ENCODE measurements at places on chromosomes 4 and X.

DNA sequence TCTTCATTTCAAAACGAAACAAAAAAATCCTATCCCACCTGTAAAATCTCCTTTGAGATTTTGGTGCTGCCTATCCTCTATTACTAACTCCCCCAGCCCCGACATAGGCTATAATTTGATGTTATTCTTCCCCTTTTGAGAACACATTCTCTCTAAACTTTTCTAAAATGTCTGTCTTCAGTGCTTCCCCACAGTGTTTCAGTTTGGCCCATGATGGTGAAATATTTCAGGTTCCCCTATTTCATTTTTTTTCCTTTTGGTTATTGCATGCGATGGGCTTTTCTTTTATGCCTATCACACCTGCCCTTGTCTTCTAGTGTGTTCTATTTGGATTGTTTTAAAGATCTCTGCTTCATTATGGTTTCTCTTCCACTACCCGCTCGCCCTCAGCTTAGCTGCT is 14.7 kb downstream of the BCORL1 start:
- DNase-seq: no peak

DNA sequence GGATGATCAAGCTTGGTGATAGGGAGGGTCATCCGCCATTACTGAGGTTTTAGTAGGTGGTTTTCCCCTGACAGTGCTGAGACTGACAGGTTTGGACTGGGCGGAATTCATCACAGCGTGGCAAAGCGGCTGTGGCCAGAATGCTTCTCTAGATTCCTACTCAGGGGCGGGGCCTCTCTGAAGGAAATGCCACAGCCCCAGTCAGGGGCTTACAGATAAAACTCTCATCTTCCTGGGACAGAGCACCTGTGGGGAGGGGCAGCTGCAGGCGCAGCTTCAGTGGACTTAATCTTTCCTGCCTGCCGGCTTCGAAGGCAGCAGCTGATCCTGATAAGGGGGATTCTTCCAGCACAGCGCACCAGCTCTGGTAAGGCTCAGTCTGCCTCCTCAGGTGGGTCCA is 316.7 kb downstream of the RPA4 start:
- DNase-seq: no peak

GRCh38 chr4:183098723-183099536 is at the start of gene WWC2:
Gene WWC2 (plus strand): TSS chr4:183099257. CDS start chr4:183099492, 235 bp downstream.
- peak; percentile 76 for DNase-seq

- DNase-seq: no peak
Measured at GRCh38 chr4:170374770-170375169, 285.0 kb upstream of the AADAT start.

DNA sequence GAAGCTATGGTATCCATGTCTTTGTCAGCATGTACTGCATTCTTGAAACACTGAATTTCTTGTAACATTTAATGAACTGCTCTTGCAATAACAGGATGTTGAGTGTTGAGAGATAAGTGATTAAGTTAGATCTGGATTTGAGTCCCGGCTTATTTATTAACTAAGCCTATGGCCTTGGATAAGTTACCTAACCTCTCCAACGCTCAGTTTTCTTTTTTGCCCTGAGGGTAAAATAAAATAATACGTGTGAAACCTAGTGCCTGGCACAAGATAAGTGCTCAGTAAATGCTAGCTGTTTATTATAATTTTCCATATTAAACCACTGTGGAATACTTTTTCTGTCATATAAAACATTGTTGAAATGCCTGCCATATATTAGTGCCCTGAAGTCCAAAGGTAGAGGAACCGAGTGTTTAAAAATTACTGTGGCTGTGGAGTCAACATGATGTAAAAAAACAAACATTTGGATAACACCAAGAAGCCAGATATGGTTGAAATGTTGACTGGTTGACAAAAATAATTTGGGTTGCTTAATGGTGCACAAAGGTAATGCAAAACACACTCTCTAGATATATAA is 58.6 kb upstream of the ALB start:
- no peak for DNase-seq

DNA sequence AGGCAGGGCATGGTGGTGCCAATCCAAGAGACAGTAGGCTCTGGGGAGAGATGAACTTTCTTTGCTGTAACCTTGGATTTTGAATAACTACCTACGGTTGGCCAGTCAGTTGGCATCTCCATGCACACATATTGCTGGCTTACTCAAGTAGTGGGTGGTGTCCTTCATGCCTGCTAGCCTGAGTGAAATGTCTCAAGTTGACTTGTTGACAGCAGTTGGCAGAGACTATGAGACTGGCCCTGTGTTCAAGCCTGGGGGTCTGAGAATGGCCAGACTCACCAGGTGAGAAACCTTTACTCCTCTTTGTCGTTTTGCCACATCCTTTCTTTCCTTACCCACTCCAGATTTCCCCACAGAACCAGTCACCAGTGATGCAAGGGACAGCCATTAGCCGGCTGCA is 173.3 kb downstream of the MID1IP1 start:
- no peak for DNase-seq

DNA sequence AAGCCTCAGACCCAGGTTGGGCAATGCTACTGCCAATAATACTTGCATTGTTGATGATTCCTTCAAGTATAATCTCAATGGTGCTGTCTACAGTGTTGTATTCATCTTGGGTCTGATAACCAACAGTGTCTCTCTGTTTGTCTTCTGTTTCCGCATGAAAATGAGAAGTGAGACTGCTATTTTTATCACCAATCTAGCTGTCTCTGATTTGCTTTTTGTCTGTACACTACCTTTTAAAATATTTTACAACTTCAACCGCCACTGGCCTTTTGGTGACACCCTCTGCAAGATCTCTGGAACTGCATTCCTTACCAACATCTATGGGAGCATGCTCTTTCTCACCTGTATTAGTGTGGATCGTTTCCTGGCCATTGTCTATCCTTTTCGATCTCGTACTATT is 7.4 kb downstream of the LPAR4 start:
- no peak for DNase-seq

DNA sequence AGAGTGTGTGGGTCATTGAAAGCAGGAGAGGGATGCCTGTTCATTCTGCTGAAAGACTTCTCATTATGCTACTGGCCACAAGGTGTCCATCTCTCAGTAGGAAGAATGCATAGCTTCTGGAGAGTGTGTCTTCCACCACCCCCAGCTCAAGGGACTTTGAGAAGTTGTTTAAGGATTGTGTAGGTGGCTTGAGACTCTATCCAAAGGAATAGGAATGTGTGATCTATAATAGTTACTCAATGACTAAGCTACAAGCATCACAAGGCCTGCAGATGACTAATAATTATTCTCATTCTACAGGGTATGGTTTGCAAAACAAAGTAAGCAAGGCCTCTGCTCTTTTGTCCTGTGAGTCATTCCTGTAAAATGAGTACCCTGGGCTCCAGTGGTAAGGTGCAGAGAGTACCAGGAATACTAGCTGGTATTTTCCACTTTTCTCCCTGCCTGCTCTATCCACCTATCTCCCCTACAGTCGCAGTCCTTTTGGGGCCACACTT is 279.8 kb upstream of the BOD1L1 start:
- no peak for DNase-seq
